ENCODE measurements at places on chromosomes 2 and 18.

GRCh38 chr2:100831831-100832230, 11.9 kb downstream of the NPAS2 start:
- no peak for DNase-seq

- DNase-seq: no peak
Measured at GRCh38 chr2:119508756-119509155, 15.5 kb downstream of the SCTR start.

DNA sequence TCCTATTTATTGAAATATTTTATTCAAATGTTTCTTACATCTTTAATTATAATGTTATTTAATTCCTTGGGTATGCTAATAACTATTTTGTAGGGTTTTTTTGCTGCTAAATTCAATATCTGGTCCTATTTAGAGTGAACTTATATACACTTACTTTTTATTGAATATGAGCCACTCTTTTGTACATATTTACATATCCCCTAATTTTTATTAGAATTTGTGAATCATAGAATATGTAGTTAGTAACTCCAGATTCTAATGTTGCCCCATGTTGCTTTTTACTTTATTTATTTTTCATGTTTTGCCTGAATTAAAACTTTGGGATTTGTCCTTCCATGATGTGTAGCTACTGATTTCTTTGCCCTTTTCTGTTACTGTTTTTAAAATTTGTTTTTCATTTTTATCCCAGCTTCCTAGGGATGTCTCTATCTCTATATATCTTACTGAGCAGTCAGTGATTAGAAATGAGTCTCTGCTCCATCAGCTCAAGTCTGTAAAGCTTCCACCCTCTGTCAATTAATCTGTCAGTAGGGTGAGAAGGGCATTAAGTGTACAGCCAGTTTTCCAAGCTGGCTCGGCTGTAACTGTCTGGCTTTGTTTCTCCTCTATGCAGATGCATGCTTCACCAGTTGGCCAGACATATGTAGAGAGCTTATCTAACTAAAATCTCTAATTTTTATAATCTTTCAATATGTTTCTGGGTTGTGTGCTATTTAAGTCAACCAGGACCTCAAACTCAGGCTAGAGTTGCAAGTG, 256.9 kb downstream of the CDH19 start:
- DNase-seq: peak; percentile 70

DNA sequence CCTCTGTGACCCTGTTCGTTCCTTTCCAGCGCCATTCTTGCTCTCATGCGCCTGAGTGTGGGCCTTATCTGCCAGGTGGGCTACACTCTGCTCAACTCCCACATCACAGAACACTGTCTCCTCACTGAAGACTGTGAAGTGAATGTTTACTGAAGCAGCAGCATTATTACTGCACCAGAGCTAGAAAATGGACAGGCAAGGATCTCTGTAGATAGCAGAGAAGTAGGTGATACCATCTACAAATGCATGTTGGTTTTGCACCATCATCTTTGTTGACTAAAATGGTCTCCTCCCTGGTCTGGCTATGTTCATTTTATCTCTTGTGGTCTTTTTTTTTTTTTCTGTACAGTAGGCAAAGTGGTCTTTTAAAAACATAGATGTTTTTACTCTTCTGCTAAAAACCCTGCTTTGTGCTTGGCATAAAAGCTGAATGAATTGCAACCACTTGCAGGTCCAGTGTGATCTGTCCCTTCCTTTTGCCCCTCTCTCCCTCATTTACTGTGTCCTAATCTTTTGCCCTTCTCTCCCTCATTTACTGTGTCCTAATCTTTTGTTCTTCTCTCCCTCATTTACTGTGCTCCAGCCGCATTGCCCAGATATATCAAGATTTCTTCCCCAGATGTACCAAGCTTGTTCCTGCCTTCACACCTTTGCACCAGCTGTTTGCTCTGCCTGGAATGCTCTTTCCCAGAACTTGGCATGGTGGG, 35.4 kb downstream of the BABAM2 start:
- no peak for DNase-seq

GRCh38 chr2:138293549-138293948, 208.0 kb upstream of the SPOPL start:
- no peak for DNase-seq

DNA sequence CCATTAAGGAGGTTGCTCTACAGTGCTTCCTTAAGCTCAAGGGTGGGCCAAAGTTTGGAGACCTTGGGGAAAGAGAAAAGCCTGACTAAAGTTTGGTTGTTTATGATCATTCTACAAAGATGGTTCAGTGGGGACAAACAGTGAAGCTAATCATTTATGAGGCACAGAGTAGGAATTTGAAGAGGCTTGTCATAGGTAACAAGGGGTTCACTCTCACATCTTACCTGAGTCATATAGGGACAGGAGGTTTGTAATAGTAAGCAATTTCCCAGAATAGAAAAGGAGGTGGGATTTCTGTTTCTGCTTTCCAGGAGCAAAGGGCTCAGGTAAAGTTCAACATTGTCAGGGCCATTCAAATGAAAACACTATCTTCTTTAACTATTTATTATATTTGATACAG, 787.9 kb downstream of the CPS1 start:
- no peak for DNase-seq

DNA sequence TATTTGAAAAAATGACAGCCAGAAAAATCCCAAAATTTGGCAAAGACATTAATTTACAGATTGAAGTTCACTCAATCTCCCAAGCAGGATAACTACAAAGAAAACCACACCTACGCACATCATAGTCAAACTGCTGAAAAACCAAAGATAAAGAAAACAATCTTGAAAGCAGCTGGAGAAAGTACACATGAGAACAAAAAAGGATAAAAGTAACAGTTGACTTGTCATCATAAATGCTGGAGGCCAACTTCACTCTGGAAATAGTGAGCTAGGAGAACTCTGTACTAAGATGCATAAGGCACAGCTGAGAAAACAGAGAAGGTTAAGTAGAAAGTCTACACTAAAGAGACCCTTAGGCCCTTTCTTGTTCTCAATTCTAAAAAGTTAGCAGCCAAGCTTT, 73.1 kb downstream of the TLK1 start:
- no peak for DNase-seq

- no peak for DNase-seq
Measured at GRCh38 chr2:9308186-9308955, 101.8 kb downstream of the ASAP2 start.
